ENCODE measurements at places on chromosomes 13 and 19.

DNA sequence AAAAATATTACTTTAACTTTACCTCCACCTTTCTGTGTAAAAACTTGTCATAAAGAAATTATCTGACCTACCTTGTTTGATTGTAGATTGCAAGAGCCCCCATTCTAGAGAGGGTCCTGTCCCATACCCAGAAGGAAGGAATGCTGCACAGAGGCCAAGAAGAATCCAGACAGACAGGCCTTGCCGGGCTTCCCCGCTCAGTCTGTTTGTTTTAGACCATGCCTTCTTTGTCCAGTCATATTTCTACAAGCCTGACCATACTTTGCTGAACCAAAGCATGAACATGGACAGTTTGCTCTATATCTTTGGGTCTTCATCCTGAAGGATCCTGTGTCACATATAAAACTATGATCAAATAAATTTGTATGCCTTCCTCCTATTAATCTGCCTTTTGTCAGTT lies 95.8 kb upstream of the MYCBP2 start:
- no peak for DNase-seq

DNA sequence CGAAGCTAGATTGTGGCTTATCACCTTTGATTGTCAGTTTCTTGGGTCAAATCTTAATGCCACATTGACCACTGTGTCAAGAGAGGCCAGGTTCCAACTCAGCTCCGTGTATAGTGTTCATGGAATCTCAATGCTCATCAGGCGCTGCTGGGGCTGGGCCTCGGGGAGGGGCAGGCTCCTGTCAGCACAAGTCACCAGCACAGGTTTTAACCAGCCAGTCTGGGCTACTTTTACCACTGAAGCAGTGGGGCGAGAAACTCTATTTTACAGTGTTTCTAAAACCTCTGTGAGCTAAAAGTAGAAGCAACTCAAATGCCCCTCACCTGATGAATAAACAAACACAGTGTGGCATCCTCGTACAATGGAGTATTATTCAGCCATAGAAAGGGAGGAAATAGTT lies 118.7 kb upstream of the GJB6 start:
- no peak for DNase-seq

DNA sequence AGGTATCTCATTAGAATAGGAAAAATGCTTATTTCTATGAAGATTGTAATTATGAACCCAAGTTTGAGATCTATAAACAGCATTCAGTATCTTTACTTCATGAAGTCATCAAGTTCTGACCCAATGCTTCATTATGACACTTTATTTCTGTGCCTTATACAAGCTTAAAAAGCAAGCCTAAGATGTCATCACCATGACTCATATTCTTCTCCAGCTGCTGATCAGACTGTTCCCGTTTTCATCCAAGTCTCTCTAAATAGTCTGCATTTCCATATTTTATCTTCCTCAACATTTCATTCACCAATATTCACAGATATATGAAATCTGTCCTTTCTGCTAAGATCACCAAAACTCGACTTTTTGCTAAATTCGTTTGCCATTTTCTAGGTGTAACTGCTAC lies 1247.2 kb upstream of the PRR20A start:
- no peak for DNase-seq

DNA sequence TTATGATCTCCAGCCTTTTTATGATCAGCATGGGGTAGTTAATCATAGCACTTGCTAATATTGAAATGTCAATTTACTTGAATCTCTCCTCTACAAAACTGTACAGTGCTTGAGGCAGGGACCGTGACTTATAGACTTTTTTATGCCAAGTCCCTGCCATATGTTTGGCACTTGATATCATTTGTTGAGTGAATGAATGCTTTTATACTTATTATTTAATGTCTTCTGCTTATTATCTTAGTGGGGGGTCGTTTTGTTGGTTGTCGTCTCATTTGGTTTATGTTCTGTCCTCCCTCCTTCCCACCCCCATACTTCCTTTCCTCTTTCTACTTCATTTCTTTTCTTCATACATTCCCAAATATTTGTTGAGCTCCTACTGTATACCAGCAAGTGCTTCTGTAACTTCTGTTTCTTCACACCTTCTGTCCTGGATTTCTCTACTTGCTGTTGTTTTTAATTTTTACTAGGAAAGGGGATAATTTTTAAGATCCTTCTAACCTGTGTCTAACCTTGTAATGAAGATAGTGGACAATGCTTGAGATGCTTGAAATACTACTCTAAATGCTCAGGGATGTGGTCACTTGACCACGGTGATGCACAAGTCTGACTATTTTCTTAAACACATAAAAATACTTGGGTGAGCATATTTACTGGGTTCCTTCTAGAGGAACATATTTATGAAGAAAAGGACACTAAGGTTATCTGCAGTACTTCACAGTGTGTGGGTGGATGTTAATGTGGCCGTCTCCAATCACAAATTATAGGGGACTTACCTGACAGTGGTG lies 223.8 kb downstream of the TDRD3 start:
- peak; percentile 13 for DNase-seq

DNA sequence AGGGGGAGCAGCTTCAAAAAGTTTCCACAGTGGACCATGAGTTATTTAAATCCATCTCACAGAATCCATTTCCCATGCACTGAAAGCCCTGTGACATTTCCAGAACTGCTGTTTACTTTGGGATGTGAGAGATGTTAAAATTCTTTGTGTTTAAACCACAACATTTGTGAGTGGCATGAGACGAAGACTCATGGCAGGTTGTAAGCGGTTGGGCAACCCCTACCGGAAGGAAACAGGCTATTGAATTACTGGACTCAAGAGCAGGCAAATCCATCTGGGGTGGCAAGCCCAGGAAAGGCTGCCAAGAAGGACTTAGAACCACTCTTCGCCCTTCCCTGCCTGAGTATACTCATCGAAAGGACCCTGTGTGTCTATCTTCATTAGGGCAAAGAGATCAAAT lies 22.3 kb upstream of the CLDN10 start:
- no peak for DNase-seq

- no peak for DNase-seq
Measured at GRCh38 chr13:110244071-110244830, 62.7 kb downstream of the COL4A1 start.
